ENCODE measurements at places on chromosomes 11 and 22. TPM values are rescaled to one million over a fixed set of nuclear protein-coding genes. Genes with fewer than 3 reads are reported as not detected.

- H3K27me3 ChIP-seq: no peaks in the 10 kb centered on the region
- peaks cover 4% of the 10 kb centered on the region for H3K36me3 ChIP-seq
- H3K4me3 ChIP-seq: no peak overlapping the region
- H3K4me1 ChIP-seq: no peaks in the 10 kb centered on the region
- no peak for DNase-seq
Observed at GRCh38 chr11:116869610-116870009, 32.2 kb upstream of the APOA1 start.

MIOX gene
- not detected for total RNA-seq

DNA sequence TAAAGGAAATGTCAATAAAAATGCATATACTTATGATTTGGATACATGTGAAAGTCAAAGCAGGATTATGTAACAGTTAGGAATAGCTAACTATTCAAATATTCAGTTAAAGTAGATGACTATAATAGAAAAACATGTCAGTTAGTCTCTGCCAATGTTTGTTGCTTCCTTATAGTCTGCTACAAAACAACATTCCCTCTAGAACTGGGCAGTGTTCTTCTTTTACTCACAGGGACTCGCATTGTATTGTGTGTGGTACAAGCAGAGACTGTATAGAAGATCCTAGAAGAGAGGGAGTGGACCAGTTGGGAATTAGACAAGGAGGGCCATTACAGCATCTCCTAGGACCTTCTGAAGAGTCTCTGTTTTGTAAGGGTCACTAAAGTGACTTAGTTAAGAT is 10.6 kb downstream of the ACAT1 start:
- no peaks in the 10 kb centered on the region for H3K27me3 ChIP-seq
- H3K36me3 ChIP-seq: no peaks in the 10 kb centered on the region
- H3K4me1 ChIP-seq: peaks cover 3% of the 10 kb centered on the region
- DNase-seq: no peak
- no peak overlapping the region for H3K27ac ChIP-seq

DNA sequence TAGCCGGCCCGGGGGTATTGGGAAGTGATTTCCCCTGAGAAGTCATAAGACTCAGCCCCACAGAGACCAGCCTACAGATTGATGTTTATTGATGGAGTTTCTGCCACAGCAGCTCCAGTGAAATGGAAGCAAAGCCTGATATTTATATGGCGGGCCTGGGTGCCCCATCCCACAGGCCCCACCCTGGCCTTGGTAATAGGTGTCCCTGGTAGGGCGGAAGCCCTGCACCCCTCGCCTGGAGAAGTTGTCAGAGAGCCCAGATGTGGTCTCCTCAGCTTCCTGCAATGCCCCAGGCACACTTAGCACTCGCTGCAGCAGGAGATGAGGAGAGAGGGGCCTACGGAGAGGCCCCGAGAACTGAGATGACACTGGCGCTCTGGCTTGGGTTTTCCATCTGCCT is 107.4 kb downstream of the MORC2 start:
- no peaks in the 10 kb centered on the region for H3K4me1 ChIP-seq
- H3K4me3 ChIP-seq: no peak overlapping the region
- H3K27ac ChIP-seq: no peak overlapping the region

DNA sequence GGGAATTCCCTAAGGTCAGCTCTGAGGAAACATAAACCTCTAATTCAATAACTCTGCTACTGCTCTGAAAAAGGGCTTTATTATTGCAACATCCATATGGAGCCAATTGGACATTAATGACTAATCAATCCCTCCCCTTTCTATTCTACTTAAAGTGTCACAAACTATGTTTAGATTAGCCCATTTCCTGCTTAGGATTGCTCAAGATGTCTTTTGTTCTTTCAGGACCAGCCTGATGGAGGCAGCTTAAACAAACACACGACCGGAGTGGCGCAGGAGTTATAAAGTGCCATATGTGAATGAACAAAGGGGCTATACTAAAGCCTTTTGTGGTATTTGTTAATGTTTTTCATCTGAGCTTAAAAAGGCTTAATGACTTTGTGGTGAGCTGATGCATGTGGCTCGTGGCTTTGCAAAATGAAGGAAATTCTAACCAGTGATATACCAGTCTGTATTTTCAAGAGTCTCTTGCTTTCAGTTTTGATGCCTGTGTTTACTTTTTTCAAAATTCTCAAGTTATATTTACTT is 354.4 kb downstream of the SOX6 start:
- H3K4me1 ChIP-seq: peaks cover 2% of the 10 kb centered on the region
- H3K4me3 ChIP-seq: no peak overlapping the region
- H3K27ac ChIP-seq: no peak overlapping the region
- no peaks in the 10 kb centered on the region for H3K27me3 ChIP-seq

DNA sequence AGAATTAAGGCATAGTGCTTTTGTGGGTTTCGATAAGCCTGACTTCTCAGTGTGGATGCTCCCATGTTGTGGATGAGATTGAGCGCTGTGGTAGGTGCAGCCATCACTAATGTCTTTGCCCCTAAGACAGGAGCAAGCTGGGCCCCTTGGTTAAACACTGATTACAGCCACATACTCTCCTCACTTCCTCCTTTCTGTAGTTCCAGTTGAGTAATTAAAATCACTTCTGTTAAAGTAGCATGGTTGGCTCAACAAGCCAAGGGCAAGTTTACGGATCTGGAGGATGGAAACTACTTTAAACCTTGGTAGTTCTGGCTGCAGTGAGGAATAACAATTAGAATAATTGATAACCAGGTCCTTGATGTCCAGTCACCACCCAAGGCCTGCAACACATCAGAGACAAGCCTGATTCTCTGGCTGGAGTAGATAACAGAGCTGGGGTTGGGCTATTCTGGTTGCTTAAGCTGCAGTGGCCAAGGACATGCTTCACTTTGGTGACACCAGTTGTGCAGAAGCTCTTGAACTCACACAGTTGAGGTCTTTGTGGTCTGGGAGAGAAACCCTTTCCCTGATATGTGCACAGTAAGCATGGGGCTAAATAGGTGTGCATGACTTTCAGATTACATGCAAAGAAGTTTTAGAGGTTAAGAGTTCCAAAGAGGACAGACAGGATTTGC is 81.3 kb downstream of the KIRREL3 start:
- no peak overlapping the region for H3K27ac ChIP-seq
- no peak overlapping the region for H3K4me3 ChIP-seq
- H3K4me1 ChIP-seq: no peaks in the 10 kb centered on the region
- no peak for DNase-seq
- no peaks in the 10 kb centered on the region for H3K36me3 ChIP-seq

BRSK2 gene
- total RNA-seq: 0.46 TPM

GRCh38 chr22:28395920-28396753 is 283.5 kb downstream of the TTC28 start:
- H3K36me3 ChIP-seq: no peaks in the 10 kb centered on the region
- no peak overlapping the region for H3K27ac ChIP-seq
- H3K27me3 ChIP-seq: no peaks in the 10 kb centered on the region

DNA sequence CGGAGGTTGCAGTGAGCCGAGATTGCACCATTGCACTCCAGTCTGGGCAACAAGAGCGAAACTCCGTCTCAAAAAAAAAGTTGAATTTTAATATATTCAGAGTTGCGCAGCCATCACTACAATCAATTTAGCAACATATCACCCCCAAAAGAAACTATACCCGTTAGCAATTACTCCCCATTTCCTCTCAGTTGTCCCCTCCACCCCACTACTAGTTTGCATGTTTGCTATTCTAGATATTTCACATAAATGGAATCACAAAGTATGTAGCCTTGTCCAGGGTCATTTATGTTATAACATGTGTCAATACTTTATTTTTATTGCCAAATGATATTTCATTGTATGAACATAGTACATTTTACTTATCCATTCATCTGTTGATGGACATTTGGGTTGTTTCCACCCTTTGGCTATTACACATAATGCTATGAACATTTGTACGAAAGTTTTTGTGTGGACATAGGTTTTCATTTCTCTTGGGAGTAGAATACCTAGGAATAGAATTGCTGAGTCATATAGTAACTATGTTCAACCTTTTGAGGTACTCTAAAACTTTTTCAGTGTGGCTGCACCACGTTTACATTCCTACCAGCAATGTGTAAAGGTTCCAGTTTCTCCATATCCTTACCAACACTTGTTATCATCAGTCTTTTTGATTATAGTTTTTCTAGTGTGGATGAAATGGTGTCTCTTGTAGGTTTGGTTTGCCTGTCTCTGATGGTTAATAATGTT is 2.2 kb downstream of the ZNF143 start:
- peaks cover 7% of the 10 kb centered on the region for H3K4me1 ChIP-seq
- no peaks in the 10 kb centered on the region for H3K36me3 ChIP-seq
- H3K4me3 ChIP-seq: no peak overlapping the region
- no peak overlapping the region for H3K27ac ChIP-seq
- no peaks in the 10 kb centered on the region for H3K27me3 ChIP-seq
- DNase-seq: no peak

- no peaks in the 10 kb centered on the region for H3K36me3 ChIP-seq
- H3K4me1 ChIP-seq: no peaks in the 10 kb centered on the region
- no peak overlapping the region for H3K27ac ChIP-seq
Observed at GRCh38 chr11:40291329-40291728, 1168.1 kb downstream of the LRRC4C start.

POU2AF3 gene
- 11.8 TPM for total RNA-seq

- H3K27ac ChIP-seq: no peak overlapping the region
- no peaks in the 10 kb centered on the region for H3K4me1 ChIP-seq
- no peak for DNase-seq
- H3K4me3 ChIP-seq: no peak overlapping the region
Observed at GRCh38 chr11:9516113-9516512, 55.3 kb downstream of the ZNF143 start.

APOL1 gene
- 43.6 TPM for total RNA-seq

MS4A6E gene
- not detected for total RNA-seq

- no peak overlapping the region for H3K4me3 ChIP-seq
- no peaks in the 10 kb centered on the region for H3K36me3 ChIP-seq
- H3K27me3 ChIP-seq: no peaks in the 10 kb centered on the region
Observed at GRCh38 chr22:20395907-20396287, 1.9 kb downstream of the ZNF74 start.

OR51E2 gene
- 0.65 TPM for total RNA-seq

GRCh38 chr11:77062924-77063323 is 3.8 kb upstream of the CAPN5 start:
- DNase-seq: no peak
- no peaks in the 10 kb centered on the region for H3K36me3 ChIP-seq
- no peaks in the 10 kb centered on the region for H3K27me3 ChIP-seq
- H3K4me3 ChIP-seq: no peak overlapping the region
- no peak overlapping the region for H3K27ac ChIP-seq
- H3K4me1 ChIP-seq: no peaks in the 10 kb centered on the region

DNA sequence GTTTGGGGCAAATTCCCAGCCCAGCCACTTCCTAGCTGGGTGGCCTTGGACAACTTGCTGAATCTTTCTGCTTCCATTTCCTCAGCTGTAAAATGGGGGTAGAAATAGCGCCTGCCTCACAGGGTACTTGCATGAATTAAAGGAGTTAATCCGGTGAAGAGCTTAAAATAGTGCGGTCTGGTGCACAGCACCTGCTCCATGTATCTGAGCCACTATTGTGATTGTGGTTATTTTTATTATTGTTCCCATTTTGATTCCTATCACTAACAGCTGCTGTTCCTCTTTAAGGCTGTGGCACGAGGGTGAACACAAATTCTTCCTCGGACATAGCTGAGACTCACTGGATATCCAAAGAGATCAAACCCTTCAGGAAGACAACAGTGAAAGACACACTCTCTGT is 46.9 kb upstream of the TP53I11 start:
- no peak overlapping the region for H3K27ac ChIP-seq
- H3K27me3 ChIP-seq: no peaks in the 10 kb centered on the region
- H3K4me1 ChIP-seq: no peaks in the 10 kb centered on the region
- no peak for DNase-seq

OR51B5 gene
- total RNA-seq: 0.68 TPM

- no peaks in the 10 kb centered on the region for H3K4me1 ChIP-seq
- H3K36me3 ChIP-seq: no peaks in the 10 kb centered on the region
- H3K27ac ChIP-seq: no peak overlapping the region
- H3K27me3 ChIP-seq: no peaks in the 10 kb centered on the region
- DNase-seq: peak; percentile 11
Observed at GRCh38 chr11:84437071-84437980, 1151.2 kb upstream of the CCDC90B start.

DNA sequence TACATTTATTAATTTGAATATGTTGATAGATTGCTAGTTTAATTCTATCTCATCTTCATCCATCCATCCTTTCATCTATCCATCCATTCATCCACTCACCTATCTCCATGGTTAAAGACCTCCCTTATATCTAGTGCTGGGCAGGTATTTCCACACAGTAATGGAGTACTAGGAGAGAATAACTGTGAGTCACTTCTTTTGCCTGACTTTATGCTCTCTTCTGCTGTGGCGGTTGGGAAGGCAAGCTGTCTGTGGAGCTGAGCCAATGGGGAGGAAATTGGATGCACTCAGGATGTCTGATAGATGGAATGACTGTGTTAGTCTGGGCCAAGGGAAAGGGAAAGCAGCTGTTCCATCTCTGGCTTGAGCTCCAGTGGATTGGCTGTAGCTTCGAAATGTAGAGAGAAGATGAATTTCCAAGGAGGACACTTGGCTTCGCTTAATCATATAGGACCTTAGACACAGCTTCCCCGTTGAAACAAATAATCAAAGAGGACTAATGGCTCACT is 60.3 kb downstream of the NELL1 start:
- H3K27ac ChIP-seq: no peak overlapping the region
- no peak for DNase-seq
- H3K36me3 ChIP-seq: no peaks in the 10 kb centered on the region
- H3K4me1 ChIP-seq: no peaks in the 10 kb centered on the region

- no peak overlapping the region for H3K27ac ChIP-seq
- H3K36me3 ChIP-seq: no peaks in the 10 kb centered on the region
- DNase-seq: no peak
Observed at GRCh38 chr11:96189351-96189750, 153.6 kb downstream of the MAML2 start.

CDKN1C gene
- total RNA-seq: 158 TPM

Data from ovary (tissue), 10 donors.